Stimulated activated CD8-positive, alpha-beta memory T cell treated with anti-CD3 and anti-CD28 coated beads, Interleukin-7, amount 100 ng/mL, for 24 hours (primary cell): ENCODE measurements at places on chromosomes 12 and 14.

GRCh38 chr14:23483236-23483854 is 13.8 kb downstream of the NGDN start:
- no peak for DNase-seq

- DNase-seq, result no peak
Observed at GRCh38 chr12:57231276-57232021, 1.9 kb downstream of the SHMT2 start.

- no peak for DNase-seq
Observed at GRCh38 chr14:100287202-100287997, 18.8 kb downstream of the SLC25A29 start.

GRCh38 chr14:52315355-52315718 is 1.2 kb downstream of the PTGER2 start:
- no peak for DNase-seq

DNA sequence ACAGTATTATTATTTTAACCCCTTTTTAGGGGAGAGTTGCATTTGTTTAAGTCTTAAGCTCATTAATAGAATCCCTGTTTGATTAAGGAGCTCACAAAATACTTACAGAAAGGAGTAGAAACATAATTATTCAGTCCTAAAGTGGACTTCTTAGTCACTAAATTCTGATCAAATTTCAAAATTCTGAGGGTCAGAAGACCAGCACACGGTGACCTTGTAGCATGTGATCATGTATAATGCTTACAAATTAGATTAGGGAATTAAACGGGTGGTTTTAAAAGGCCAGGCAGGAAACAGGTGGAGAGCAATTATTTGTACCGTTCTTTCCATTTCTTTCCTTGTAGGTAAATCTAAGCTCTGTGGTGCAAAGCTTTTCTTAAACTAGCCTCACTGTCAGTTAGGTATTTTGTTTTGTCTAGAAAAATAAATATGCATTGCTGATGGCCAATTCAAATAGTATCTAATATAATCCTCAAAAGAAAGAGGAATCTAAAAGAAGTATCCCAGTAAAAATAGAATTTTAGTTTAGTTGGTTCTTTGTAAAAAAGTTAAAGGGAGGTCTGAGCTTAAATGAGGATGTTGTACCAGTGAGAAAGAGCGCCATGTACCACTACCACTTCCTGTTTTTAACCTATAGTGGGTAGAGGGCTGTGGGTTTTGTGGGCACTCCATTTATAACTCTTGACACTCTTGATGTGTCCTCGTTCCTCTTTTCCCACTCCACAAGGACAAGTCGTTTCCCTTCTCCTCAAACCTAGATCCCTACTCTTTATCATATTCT is 51.1 kb downstream of the SLC38A1 start:
- DNase-seq, result no peak

DNA sequence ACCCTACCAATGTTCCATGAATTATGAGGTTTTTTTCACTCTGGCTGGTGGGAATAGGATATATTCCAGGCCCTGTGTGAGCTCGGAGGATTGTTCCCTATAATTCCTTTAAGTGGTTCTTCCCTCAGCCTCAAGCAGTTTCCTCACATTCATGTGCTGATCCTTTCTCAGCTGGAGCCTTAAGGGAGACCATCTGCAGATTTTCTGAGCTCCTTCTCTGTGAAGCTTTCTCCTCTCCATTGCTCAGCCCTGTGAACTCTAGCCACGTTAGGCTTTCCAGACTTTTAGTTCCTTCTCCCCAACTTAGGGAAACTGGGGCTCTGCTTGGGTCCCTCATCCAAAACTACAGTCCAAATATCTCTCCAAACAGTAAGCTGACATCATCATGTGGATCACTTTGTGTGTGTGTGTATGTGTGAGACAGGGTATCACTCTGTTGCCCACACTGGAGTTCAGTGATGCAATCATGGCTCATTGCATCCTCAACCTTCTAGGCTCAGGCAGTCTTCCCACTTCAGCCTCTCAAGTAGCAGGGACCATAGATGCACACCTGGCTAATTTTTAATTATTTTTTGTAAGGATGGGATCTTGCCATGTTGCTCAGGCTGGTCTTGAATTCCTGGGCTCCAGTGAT is 219.5 kb upstream of the OTX2 start:
- DNase-seq, result no peak

DNA sequence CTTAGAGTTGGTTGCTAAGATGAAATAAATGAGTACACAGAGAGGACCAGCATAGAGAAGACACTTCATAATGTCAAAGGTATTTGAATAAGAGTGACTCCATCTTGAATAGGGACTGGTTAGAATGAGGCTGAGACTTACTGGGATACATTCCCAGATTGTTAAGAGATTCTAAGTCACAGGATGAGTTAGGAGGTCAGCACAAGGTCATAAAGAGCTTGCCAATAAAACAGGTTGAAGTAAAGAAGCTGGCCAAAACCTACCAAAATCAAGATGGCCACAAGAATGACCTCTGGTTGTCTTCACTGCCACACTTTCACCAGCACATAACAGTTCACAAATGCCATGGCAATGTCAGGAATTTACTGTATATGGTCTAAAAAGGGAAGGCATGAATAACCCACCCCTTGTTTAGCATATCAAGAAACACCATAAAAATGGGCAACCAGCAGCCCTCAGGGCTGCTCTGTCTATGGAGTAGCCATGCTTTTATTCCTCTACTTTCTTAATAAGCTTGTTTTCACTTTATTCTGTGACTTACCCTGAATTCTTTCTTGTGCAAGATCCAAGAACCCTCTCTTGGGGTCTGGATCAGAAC is 8.3 kb upstream of the SERPINA1 start:
- no peak for DNase-seq

DNA sequence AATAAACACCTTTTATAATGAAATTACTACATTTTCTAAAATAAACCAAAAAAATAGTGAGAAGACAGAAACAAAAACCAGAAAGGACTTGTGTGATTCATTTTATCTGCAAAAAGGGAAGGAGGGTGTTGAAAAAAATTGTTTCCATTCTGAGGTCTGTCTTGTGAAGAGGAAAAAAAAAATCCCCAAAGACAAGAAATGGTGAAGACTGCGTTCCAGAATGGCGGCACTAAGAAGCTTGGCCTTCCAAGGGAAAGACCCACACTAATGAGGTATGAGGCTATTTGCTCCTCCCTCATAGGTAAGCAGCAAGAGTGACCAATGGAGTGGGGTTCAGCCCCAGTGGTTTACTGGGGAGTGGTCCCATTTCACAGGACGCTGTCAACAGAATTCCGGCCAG is 35.0 kb downstream of the GNPTAB start:
- no peak for DNase-seq

DNA sequence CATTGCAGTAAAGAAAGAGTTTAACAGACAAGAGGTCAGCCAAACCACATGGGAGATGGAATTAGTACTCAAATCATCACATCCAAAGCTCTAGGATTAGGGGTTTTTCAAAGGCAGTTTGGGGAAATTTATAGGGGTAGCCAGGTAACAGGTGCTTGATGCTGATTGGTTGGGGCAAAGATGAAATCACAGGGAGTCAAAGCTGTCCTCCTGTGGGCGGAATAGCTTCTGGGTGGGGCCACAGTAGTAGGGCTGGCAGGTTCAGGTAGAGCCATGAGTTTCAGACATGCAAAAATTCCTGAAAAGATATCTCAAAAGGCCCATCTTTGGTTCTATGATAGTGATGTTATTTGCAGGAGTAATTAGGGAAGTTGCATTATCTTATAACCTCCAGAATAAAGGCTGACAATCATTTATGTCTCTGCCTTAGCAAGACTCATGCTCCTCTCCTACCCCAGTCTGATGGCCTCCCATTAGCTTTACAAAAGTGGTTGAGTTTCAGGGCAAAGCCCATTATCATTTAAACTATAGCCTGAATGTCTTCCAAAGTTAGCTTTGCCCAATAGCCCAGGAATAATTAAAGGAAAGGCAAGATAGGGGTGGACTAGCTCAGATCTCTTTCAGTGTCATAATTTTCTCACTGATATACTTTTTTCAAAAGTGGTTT is 42.1 kb upstream of the CNTN1 start:
- DNase-seq, result no peak

DNA sequence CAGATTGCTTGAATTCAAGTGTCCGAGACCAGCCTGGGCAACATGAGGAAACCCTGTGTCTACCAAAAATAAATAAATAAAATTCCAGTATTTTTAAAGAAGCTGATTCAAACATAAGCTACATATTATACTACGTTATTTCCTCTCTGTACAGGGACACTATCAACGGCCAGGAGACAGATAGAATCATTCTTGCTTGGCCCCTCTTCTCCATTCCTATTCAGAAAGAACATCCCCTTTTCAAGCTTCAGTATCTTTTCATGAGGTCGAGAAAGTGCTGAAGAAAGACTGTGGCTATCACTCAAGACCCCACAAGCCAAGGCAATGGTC is 314 bp upstream of the DHRS7 start:
- no peak for DNase-seq

DNA sequence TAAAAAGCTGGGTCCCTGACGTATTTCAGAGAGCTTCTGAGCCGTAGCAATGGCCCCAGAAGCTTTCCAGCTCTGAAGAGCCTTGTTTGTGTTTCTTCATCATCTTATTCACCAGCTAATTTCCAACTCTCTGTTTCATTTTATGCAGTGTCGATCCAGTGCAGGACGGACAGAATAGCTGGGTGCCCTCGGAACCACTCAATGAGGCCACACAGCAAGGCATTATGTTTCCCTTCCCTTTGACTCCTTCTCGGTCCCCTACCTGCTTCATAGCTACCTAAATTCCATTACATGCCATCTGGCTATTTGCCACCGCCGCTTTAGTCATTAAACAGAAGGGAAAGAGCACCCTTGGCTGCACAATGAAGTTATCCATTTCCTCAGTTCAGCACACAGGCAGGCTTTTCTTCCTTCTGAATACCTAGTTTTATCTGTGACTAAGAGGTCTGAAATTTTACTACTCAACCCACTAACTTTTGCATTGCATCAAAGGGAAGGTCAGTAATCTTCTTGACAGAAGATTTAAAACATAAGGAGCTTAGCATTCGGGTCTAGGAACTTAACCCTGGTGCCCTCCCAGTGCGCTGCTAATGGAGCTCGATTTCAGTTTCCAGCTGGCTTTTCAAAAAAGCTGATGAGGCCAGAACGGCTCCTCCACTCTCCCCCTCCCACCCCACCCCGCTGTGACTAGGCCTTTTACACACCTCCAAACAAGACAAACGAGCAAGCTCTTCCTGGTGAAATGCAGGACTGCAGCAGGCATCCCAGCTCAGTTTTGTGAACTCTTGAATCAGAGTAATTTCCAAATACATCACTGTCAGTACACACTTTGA is 176.8 kb downstream of the GXYLT1 start:
- no peak for DNase-seq

DNA sequence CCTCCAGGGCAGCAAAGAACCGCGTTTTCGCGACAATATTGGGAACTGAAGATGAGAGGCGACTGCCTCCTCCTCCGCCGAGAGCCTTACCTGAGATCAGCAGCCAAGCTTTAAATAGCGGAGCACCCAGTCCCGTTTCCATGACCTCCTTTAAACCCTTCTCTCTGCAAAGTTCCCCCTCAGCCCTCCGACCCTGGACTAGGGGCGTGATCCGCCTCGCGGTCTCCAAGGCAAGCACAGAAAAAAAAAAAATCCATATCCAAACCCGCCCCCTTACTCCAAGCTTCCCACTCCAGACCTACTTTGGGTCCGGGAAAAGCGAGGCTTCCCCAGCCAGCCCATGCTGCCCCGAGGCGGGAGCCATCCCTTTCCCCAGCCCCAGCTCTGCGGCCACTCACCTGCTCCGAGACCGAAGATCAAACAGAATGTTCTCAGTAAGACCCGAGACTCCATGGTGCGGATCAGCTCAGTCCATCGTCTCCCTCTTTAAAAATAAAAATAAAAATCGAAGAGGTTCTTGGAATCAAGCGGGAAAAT is 630 bp downstream of the NELL2 start:
- DNase-seq, result no peak

GRCh38 chr12:50411051-50411660 is 10.5 kb downstream of the LARP4 start:
- DNase-seq, result no peak

DNA sequence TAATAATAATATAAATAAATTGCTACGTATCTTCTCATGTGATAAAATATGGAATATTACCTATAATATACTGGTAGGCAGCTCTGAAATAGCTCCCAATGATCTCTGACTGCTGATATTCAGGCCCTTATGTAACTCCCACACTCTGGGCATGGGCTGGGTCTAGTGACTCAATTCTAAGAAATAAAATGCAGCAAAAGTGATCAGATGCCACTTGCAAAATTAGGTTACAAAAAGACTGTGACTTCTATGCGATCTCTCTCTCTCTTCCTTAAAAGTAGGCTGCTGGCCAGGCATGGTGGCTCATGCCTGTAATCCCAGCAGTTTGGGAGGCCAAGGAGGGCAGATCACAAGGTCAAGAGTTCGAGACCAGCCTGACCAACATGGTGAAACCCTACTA is 10.3 kb upstream of the CACNB3 start:
- no peak for DNase-seq
